ENCODE measurements at places on chromosomes 4 and X. TPM values are rescaled to one million over a fixed set of nuclear protein-coding genes. Genes with fewer than 3 reads are reported as not detected.

DNA sequence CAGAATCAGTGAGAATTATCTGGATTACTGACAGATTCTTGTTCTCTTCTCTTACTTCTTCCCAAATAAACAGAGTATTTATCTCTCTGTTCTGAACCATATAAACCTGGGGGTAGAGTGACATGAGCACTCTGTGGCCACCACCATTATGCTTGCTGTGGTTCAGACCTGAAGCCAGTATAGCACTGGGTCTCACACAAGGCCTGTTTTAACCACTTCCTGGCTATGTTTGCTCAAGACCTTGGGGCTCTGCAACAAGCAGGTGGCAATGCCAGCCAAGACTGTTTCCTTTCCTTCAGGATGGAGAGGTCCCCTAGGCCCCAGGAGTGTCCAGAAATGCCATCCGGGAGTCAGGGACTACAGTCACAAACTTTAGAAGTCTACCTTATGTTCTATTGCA is 21.7 kb upstream of the HEPH start:
- no peak for DNase-seq

DNA sequence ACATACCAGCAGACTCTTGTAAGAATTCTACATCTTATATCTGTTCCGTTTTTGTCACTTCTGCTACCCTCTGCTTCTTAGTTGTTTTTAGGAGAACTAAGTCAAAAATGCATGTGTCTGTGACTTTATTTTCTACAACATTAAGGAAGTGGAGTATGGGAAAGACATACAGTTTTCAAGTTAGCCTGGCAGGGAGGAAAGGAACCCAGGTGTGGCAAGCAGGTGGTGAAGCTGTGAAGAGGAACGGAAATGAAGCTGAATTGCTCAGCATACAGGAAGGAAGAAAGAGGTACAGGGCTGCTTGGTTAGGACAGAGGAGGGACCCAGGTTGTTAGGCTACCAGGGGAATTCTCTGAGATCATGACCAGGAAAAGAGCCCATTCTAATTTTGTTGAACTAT is 9.4 kb downstream of the GPRIN3 start:
- DNase-seq: no peak

SPATA4 gene
- total RNA-seq: 1.2 TPM

DNA sequence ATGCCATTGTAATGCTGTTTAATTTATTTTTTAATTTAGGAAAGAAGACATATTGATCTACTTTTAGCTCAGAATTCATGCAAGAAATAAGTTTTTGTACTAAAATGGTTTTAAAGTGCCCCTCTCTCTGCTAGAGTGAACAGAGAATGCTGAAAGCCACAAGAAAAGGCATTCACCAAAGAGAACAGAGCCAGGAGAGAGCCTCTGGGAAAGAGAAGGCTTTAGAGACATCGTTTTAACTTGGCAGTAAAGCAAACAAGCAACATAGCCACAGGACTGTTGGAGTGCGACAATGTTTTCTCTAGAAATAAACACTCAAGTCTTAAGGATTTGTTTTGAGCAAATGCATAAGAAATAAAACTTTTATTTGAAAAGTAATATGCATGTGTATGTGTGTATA is 484.1 kb upstream of the CPEB2 start:
- DNase-seq: no peak

GRCh38 chr4:40369437-40370274 is 34.5 kb downstream of the CHRNA9 start:
- DNase-seq: no peak

NAT8L gene
- total RNA-seq: 2.7 TPM

LGI2 gene
- 7.5 TPM for total RNA-seq

GRCh38 chr4:105155426-105155825 is 8.8 kb downstream of the TET2 start:
- DNase-seq: no peak

BMX gene
- total RNA-seq: 1.4 TPM

SPANXD gene
- total RNA-seq: not detected

UGT2A3 gene
- total RNA-seq: 57.7 TPM

GRCh38 chrX:43661521-43662240 is 5.6 kb downstream of the MAOA start:
- no peak for DNase-seq

DNA sequence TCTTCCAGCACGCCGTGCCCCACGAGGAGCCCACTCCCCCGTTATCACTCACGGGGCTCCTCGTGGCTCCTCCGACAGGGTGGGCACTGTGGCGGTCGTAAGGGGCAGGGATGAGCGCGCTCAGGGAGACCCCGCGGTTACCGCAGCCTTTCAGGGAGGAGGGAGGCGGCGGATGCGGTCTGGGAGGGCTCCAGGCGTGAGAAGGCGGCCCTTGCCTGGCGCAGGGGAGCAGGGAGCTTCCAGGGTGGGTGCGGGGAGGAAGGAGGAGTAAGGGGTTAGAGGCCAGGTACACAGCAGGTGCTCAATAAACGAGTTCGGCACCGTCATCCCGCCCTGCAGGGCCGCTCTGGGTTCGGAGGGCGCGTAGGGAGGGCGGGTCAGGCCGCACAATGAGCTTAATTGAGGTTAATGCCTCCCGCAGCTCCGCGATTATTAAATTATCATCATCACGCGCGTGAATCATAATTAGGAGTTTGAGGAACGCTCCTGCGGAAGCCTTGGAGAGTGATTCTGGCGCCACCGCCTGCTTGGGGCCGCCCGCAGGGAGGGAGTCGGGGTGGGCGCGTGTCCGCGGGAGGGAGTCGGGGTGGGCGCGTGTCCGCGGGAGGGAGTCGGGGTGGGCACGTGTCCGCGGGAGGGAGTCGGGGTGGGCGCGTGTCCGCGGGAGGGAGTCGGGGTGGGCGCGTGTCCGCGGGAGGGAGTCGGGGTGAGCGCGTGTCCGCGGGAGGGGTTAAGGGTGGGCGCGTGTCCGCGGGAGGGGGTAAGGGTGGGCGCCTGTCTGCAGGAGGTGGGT is 7.6 kb upstream of the NKX1-1 start:
- DNase-seq: peak; percentile 26

CLDN34 gene
- total RNA-seq: 0.50 TPM
